ENCODE measurements at places on chromosomes 2 and 18.

GRCh38 chr18:32386471-32386870 lies 84.2 kb downstream of the GAREM1 start:
- no peak for DNase-seq

DNA sequence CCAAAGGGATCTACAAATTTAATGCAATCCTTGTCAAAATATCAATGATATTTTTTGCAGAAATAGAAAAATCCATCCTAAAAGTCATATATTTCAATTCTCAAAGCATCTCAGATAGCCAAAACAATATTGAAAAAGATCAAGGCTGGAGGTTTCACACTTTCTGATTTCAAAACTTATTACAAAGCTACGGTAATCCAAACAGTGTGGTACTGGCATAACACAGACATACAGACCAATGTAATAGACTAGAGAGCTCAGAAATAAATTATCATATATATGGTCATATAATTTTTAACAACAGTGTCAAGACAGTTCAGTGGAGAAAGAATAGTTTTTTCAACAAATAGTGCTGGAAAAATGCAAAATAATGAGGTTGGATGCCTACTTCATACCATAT lies 40.3 kb upstream of the PROKR1 start:
- DNase-seq: no peak

- no peak for DNase-seq
Measured at GRCh38 chr2:111250448-111251030, 129.8 kb downstream of the BCL2L11 start.

- DNase-seq: peak; percentile 43
Measured at GRCh38 chr2:8575038-8575833, 106.6 kb upstream of the ID2 start.

- no peak for DNase-seq
Measured at GRCh38 chr2:233815861-233816260, 37.7 kb downstream of the MROH2A start.
